ENCODE measurements at places on chromosomes 12 and 14.

- peak; percentile 53 for DNase-seq
Measured at GRCh38 chr12:3777206-3777809, 24.4 kb upstream of the CRACR2A start.

- peak; percentile 71 for DNase-seq
Measured at GRCh38 chr12:108629824-108630476, 3.7 kb downstream of the SELPLG start.

DNA sequence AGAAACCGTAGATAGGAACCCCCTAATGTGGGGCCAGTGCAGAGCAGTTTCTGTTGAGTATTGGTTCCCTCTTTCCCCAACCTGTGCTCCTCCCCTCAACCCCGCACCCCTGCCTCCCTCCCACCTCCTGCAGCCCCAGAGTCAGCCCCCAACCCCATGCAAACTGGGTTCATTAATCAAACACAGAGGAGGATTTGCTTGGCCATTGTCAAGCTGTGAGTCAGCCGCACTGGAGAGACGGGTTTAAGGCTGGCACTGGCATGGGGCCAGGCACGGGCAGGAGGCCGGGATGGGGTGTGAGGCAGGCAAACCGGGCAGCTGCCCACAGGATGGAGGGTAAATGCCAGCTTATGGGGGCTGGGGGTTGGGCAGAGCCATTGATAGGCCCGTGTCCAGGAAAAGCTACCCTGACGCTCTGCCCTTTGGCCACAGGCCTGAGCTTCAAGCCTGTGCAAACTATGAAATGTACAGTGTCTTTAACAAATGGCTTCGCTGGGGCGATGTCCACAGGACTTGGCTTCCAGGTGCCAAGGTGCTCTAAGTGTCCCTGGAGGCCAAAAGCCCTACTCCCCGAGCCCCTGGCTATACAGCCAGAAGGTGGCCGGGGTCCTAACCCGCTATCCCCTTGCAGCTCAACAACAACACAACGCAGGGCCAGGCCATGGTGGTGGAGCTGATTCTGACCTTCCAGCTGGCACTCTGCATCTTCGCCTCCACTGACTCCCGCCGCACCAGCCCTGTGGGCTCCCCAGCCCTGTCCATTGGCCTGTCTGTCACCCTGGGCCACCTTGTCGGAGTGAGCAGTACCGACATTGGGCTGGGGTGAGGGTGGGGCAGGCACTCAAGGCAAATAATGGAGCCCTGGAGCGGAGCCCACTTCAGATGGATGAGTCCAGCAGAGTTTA is 1.4 kb downstream of the AQP5 start:
- peak; percentile 77 for DNase-seq

- no peak for DNase-seq
Measured at GRCh38 chr12:11811008-11811407, 161.5 kb downstream of the ETV6 start.

DNA sequence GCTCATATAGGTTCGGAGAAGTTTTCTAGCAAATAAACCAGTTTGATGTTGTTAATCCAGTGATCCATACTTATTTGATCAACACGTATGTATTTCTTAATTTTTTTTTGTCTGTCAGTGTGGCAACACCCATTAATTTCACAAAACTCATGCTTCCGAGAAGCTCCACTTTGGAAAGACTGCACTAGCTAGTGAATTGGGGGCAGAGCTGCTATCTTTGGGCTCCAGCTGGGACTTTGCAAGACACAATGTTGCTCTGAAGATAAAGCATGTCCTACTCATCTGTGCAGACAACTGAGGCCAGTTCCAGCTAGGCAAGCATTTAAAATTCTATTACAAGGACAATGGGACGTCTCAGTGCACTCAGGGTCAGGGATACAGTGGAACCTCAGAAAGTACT is 298.4 kb downstream of the NUAK1 start:
- no peak for DNase-seq

- no peak for DNase-seq
Measured at GRCh38 chr14:45715946-45716345, 462.9 kb upstream of the MIS18BP1 start.

GRCh38 chr12:3247629-3248161 is 170.5 kb downstream of the TSPAN9 start:
- no peak for DNase-seq

- no peak for DNase-seq
Measured at GRCh38 chr12:106197906-106198623, 49.8 kb downstream of the CKAP4 start.

DNA sequence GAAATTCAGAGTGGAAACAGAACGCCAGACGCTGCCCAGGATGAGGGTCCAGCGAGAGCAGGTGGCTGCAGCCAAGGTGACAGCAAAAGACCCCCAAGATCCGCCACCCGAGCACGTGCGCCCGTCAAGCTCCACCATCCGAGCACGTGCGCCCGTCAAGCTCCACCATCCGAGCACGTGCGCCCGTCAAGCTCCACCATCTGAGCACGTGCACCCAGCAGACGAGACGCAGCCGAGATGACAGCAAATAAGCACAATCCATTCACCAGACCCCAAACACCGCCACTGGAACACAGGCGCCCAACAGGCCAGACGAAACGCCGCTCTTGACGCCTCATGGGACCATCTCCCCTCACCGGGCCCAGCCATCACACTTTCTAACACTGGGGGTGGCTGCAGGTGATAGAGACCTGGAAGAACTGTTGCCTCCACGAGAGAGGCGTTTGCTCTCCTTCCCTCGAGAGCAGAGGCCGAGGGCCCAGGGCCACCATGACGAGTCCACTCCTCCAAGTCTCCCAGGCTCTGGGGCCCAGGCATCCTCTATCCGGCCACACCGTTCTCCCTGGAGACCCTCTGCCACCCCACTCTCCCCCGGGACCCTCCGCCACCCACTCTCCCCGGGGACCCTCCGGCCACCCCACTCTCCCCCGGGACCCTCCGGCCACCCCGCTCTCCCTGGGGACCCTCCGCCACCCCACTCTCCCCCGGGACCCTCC is 62.1 kb upstream of the GALNT9 start:
- no peak for DNase-seq

DNA sequence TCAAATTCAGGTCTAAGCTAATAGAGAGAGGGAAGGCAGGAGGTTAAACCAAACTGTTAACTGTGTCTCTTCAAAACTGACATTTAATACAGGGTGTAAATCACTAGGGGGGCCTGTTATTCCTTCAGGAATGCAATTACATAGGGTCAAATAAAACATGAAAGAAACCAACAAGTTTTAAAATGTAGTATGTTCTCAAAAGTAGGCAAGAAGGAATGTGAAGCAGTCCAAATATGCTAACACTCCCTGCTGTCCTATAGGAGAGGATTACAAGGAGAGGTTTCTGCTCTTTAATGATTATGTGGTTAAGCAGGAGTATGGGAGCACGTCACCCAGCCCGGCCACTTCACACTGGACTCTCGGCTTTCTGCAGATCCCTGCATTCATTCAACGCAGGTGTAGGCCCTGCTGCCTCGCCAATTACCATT is 42.5 kb upstream of the BMP4 start:
- DNase-seq: no peak

DNA sequence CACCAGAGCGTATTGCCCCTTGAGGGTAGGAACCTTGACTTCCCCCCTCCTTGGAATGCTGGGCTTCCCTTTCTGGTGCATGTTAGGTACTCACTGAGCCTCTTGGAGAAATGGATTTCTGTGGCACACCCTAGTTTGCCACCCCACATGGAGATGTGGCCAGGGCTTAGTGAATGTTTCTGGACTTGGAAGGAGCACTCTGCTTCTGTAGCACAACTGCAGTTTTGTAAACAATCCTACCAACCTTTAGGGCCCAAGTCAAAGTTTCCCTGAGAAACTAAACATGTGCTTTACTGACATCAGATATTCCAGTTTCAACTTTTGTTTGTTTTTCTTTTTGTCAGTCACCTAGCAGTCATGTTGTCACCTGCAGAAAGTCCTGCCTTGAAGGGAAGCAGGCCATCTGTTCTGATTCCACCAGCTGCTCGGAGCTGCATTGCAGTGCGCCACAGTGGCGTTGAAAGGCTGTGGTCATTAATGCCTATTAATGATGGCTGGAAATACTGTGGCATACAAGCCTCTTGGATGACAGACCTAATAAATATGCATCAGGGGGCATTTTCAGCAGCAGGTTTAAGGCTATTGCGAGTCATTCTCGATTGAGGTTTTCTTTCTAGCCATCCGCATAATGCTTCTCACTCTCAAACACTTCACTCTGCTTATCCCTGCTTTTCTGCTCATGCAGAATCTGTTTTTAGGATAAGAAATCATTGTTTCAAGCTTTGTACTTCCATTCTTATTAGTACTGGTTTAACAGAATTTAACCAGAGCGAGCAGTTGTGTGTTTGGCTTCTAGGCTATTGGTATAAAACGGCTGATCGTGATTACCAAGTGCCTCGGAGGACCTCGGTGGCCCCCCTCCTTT is 7.8 kb downstream of the PELI2 start:
- DNase-seq: peak; percentile 41

DNA sequence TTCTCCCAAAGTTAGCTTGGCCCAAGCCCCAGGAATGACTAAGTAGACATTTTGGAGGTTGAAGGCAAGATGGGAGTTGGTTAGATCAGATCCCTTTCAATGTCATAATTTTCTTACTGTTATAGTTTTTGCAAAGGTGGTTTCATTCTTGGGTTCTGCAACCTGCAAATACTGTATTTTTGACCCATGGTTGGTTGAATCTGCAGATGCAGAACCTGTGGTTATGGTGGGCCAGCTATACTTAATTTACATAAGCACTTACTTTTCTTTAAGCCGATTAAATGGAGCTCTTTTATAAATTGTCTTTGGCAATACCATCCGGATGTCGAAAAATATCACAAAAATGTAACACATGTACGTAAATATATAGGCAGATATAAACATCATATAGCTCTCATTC is 25.6 kb downstream of the LEMD3 start:
- no peak for DNase-seq

DNA sequence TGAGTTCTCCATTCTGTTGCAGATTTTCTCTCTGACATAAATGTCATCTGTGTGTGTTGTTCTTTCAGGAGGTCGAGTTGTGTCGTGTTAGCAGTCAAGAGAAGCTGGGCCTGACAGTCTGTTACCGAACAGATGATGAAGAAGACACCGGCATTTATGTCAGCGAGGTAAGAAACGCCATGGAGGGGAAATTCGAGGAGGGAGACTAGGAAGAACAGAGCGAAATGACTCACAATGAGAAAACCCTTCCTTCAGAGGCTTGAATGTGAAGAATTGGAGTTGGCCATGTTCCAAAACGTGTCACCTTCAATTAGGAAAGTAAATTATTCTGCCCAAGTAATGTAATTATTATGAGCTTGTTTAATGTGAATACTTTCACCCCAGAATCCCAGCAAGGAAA is 364.5 kb downstream of the PDZRN4 start:
- no peak for DNase-seq

- peak; percentile 68 for DNase-seq
Measured at GRCh38 chr14:53226553-53226952, 73.4 kb upstream of the DDHD1 start.

DNA sequence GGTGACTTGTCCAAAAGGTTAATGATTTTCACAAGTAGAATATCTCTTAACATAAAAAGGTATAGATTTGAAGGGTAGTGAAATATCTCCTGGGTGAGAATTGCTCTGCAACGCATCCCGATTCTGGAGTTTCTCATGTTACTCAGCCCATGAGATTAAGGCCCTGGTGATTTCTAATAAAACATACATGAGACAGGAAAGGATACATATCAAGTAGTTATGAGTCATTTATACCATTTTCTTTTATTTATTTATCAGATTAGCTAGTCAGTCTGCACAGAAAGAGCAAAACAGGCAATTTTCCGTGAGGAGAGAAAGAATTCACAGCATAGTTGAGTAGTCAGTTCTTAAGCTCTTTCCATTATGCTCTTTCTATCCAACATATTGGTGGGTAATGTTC is 535.6 kb upstream of the ATP2B1 start:
- no peak for DNase-seq

DNA sequence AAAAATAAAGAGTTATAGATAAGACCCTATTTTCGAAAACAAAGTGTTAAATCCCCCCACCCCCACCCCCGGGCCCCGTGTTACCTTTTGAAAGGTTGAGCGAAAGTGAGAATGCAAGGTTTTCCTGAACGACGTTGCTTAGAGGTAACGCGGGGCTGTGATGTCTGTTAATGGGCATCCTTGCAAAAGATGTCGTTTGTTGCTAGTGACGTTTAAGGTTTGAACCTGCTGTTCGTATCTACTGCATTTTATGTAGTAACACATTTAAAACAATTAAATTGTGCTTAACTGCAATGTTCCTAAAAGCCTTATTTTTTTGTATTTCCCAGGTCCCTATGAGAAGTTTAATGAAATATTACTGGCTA is 1.2 kb downstream of the CPSF6 start:
- peak; percentile 31 for DNase-seq

GRCh38 chr12:3020850-3021435 is 56.2 kb upstream of the TSPAN9 start:
- DNase-seq: no peak

GRCh38 chr12:92493816-92494215 is 209.0 kb upstream of the PLEKHG7 start:
- DNase-seq: no peak

DNA sequence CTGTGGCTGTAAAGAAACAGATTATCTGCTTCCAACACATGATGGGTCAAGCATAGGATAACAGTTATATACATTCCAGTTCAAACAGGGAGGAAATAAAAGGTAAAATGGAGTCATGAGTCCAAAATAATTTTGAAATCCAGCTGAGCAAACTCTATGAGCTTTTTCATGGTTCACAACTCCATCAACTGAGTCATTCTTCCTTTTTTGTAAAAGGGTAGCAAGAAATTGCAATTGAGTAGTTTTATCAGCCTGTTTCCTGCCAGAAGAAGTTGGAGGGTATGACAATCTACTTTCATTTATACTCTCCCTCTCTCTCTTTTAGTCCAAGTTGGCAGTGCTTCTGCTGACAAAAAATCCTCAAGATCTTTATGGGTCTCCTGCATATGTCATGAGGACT is 95.6 kb downstream of the CPNE8 start:
- DNase-seq: no peak
